SW 1271 (cell line): ENCODE measurements at places on chromosomes 3 and 15.

- DNase-seq = no peak
These were observed 38.4 kb upstream of the VPS8 start for GRCh38 chr3:184773283-184774186.

GRCh38 chr3:55951388-55951787 is 464.3 kb upstream of the WNT5A start:
- no peak for DNase-seq

DNA sequence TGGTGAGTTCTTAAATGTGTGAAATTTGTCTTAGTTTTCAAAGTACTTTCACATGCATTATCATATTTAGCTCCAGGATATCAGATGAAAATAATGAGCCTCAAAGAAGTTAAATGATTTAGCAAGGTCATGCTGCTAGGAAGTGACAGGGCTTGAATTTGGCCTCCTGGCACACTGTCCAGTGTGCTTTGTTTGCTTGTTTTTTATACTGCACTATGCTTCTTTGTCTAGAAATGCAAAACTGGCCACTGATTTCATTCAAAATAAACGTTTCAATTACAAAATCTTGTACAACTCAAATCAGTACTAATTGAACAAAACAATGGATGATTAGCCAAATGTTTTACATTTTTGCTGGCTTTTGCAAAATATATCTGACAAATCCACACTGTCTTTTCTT is 583.3 kb upstream of the CBLB start:
- no peak for DNase-seq

- no peak for DNase-seq
These were observed 101.6 kb upstream of the LPP start for GRCh38 chr3:188052169-188053035.

DNA sequence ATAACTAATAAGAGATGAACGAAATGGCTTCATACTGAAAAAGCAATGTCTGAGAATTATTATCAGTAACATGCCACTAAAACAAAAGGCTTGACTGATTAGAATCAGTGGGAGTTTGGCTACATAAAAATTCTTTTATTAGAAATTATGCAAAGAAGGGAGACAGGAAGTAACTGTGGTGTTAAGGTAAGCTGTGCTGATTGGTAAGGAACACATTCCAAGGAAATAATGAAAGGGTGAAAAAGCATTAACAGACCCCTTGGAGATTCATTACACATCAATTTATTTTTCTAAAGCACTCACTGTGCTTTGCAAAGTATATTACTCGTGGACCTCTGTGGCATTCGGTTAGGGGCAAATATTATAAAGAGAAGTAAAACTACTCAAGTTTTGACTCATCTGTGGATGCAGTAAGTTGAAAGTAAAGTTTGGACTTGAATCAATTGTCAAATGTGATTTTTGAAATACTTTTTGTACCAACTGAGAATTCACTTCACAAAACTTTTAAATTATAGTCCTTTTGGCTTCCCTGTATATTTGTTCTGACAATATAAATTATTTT is 176.1 kb upstream of the ZPLD1 start:
- no peak for DNase-seq
